ENCODE measurements at places on chromosomes 2 and 18.

- no peak for DNase-seq
Observed at GRCh38 chr2:120747281-120747680, 11.6 kb downstream of the GLI2 start.

- no peak for DNase-seq
Observed at GRCh38 chr18:23682045-23682444, 7.2 kb upstream of the LAMA3 start.

DNA sequence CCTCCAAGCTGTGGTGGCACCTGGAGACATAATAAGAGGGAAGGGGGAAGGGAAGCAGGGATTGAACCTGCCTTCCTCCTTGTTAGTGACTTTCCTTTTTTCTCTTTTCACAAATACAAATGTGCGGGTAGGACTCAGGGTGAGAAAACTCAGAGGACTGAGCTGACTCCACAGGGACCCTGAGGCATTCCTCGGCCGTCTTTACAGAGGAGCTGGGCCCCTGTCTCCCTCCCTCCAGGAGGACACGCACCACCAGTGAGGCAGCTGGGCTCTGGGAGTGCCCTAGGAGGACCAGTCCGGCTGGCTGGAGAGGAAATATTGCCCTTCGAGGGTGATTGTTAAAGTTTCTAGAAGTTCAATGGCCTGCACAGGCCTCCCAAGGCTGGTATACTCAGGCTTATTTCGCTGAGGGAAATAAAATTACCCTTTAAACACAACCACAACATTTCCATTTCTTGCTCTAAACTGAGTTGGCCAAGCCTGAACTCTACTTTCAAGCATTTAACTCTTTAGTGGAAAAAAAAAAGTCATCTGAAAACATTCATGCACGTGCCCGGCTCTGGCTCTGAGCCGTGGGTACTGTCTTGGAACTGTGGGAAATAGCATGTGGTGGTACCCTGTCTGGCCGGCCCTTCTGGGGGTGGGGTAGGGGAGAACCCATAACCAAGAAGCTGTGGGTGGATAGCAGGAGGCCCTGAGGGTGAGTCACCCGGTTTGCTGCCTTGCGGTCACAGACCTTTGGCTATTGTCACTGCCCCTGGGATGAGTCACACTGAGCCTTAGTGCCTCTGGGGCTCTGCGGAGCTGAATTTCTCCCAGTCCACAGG lies 116.0 kb downstream of the COPS8 start:
- no peak for DNase-seq

DNA sequence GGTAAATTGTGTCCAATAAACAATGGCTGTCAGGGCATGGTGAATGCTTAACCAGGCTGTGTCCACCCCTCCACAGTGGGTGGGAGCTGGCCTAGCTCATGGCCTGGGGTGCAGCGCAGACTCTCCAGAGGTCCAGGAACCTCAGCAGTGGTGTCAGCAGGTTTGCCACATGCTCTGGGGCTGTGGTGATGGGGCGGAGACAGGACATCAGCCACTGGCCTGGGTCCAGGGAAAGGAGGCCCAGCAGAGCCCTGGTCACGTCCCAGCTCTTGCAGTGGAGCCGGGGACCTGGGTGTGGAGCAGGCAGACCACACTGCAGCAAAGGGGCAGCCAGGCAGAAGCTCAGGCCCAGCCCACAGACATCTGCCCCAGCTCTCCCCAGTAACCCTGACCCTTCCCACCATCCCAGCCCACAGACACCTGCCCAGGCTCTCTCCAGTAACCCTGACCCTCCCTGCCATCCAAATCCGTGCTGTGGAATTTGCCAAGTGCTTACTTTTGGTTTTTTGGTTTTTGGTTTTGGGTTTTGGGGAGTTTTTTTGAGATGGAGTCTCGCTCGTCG lies 13.8 kb upstream of the KIF1A start:
- DNase-seq: no peak

DNA sequence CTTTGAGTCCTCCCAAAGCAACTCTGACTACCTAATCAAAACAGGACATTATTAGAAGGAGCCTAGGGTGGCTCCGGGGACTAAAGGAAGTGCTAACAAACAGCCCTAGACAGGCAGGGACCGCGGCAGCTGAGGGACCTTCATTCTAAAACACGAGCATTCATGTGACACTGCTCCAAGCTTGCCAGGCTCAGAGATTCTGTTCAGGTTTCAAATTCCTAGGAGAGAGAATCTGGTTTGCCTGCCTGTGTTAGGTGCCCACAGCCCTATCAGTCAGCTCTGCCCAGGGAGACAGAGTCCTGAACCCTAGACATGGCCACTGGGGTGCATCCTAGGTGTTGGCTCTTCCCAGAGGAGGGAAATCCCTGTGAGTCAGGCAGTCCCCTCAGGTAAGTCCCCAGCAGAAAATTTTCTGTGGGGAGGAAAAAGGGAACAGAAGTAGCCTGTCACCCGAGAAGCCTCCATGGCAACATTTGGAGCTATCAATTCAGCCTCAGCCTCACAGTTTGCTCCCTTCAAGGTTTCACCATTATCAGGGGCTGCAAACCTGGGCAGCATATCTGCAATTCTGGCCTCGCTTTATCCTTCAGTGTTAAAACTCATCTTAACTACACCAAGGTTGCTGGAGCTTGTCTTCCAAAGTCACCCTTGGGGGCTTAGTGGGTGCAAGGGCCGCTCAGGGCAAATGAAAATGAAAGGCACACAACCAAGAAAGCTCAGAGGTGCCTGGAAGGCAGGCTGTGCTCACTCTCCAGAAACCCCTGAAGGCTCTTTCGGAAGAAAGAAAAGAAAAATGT lies 28.6 kb downstream of the PCBP1 start:
- no peak for DNase-seq

GRCh38 chr2:47010176-47010575 lies 94.6 kb upstream of the MCFD2 start:
- DNase-seq: no peak

- no peak for DNase-seq
Observed at GRCh38 chr2:37105150-37105549, 20.8 kb downstream of the GPATCH11 start.

GRCh38 chr18:35158728-35159450 lies 81.9 kb upstream of the ZNF397 start:
- no peak for DNase-seq

GRCh38 chr2:9287400-9288045 lies 80.9 kb downstream of the ASAP2 start:
- DNase-seq: no peak

DNA sequence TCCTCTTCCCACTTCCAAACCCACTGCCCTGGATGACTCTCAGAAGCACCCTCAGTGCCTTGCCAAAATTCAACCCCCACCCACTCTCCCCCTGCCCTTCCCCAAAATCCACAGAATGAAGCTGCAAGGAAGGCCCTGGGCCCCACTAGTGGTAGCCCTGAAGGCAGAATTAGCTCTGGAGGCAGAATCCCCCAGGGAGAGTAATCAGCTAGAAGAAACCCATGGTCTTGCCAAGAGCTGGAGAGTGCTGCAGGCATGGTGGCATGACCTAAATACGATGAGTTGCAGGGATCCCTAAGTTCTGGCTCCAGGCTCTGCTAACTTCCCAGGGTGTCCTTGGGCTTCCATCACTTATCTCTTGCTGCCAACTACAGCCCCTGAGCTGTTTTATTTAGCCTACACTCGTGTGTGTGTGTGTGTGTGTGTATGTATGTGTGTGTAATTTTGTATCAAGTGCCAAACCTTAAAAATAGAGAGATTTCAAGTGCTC lies 7.9 kb downstream of the GAD1 start:
- DNase-seq: no peak

- DNase-seq: no peak
Observed at GRCh38 chr2:221539246-221539645, 32.9 kb downstream of the EPHA4 start.

DNA sequence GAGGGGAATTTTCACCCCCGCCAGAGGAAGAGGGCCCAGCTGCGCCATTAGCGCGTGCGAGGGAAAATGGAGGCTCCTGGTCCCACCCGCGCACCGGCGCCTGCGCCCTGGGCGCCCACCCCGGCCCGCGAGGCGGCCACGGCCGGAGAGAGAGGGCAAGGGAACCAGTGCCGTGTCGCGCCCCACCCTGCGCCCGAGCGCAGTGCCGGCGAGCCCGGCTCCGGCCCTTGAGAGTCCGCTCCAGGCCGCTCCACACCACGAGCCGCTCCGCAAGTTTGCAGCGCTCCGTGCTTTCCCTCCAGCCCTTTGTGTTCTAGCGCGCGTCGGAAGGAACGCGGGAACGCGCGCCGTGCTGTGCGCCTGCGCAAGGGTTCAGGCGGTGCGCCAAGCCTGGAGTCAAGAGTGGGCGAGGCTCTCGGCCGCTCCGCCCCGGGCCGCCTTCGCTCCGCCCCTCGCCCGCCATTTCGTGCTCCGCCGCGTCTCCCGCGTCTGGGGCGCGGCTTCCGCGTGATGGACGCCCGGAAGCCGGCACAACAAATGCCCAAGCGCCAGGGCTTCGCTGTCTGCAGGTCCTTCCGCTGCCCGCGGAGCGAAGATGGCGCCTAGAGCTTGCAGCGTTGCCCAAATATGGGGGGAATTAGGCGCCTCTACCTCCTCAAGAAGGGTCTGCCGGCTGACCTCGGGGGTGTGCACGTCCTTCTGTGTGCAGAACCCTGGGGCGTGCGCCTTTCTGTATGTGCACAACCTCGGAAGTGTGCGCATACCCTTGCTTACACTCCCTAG lies 46.1 kb upstream of the PTMA start:
- DNase-seq: peak; percentile 96

DNA sequence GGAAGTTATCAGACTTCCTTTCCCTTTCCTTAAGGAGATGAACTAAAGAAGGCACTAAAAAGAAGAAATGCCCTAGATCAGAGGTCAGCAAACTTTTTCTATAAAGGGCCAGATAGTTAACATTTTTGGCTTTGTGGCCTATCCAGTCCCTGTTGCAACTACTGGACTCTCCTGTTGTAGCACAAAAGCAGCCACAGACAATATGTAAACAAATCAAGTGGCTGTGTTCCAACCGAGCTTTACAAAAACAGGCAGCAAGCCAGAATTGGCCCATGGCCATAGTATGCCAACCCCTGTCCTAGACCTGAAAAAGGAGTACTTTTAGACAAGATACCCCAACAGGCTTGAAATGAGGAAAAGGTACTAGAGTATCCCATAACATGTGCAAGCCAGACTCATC lies 10.9 kb downstream of the NHEJ1 start:
- DNase-seq: no peak

GRCh38 chr2:135063210-135063609 lies 11.1 kb downstream of the RAB3GAP1 start:
- no peak for DNase-seq

DNA sequence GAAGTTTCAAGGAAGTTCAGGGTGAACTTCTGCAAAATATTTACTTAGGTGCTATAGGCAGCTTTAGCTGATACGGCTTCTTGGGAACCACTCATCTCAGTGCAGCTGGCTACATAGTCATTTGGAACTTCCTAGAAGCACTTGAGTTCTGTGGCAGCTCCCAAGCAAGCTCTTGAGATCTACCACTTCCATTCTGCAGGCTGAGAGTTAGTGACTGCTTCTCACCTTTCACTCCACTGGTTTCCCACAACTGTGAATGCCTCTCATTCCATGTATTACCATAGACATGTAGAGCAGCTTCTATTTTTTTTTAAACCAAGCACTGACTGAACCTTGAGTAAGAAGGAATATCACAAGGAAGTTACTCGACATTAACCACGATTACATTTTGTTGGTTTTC lies 994.1 kb upstream of the ACVR2A start:
- DNase-seq: no peak

DNA sequence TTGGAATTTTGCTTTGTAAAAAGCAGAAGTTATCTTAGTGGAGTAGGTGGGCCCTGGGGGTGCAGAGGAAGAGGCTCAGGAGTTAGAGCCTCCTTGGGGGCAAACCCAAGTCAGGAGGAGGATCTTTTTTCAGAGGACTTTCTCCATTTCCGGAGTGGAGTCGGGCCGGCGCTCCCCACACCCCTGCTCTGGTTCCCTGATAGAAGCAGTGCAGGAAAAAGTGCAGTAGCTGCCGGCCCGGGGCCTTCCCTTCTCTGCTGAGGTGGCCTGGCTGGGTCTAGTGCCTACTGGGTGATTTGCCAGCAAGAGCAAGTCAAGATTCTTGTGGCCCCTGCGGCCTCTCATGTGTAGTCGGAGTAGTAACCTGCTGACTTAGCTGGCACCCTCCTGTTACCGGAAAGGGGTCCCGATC lies 124.2 kb upstream of the HS6ST1 start:
- peak; percentile 44 for DNase-seq

DNA sequence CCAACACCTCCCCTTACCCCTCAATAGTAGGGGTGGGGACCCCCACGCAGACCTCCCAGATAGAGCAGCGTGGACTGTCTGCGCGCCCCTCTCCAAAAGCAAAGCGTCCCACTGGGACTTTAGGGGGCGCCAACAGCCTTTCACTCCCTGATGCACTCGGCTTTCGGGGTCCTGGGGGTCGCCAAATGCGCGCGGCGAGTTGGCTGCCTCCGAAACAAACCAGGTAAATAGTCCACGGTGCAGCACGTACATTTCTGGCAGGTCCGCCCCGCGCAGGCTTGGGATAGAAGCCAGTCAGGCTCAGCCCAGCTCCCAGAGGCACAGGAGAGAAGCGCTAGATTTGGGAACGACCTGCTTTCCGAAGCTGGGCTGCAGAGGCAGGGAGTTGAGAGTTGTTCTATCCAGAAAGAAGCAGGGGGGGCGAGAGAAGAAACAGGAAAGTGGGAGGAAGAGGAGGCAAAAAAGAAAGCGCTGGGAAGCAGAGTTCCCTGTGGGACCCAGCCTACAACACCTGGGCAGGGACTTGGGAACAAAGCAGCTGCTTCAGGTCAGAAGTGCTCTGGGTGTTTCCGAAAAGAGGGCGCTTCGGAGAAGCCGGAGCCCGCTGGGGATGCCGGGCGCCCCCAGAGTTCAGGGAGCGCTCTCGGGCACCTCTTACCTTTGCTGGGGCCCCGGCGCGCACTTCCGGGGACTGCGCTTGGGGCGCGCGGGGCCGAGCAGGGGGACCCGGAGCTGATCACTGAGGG lies 544 bp downstream of the EVA1A start:
- peak; percentile 30 for DNase-seq

DNA sequence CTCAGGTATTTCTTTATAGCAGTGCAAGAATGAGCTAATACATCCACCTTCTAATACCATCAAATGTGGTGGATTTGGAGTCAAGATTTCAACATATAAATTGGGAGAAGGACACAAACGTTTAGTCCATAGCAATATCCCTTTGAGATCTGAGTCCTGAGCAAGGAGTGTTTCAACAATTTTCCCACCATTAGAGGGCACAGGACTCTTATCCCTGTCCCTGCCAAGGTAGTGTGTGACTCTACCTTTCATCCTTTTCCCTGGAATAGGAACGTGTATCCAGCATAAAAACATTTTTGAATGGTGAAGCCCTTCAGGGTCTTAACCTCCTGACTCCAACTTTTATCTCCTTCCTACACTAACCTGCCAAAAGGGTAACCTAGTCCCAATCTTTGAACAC lies 181.3 kb upstream of the SRD5A2 start:
- no peak for DNase-seq

DNA sequence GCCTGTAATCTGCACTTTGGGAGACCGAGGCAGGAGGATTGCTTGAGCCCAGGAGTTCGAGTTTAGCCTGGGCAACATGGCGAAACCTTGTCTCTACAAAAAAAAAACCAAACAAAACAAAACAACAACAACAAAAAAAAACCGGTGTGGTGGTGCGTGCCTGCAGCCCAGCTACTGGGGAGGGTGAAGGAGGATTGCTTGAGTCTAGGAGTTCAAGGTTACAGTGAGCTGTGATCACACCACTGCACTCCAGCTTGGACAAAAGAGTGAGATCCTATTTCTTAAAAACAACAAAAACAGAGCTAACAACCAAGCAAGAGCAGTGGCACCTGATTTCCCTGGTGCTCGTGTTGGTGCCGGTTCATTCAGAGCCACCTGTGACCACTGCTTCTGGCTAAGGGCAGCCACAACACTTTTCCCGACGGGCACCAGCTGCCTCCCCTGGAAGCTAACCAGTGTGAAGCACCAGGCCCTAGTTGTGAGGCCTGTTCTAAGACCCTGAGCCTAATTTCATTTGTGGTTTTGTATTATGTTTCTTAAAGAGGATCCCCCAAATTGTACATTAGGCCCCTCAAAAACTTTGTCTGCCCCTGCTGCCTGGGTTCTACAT lies 1.3 kb downstream of the AOX1 start:
- DNase-seq: no peak
